ENCODE measurements at places on chromosomes 13 and 19. TPM values are rescaled to one million over a fixed set of nuclear protein-coding genes. Genes with fewer than 3 reads are reported as not detected.

CRB3 gene
- not detected for total RNA-seq

DOCK6 gene
- 1.7 TPM for total RNA-seq

DNAAF3 gene
- total RNA-seq: 0.31 TPM

BICRA gene
- 9.8 TPM for total RNA-seq

ZNF506 gene
- 69.3 TPM for total RNA-seq

ZNF99 gene
- total RNA-seq: 0.16 TPM

GRIK5 gene
- total RNA-seq: 20.0 TPM

SMIM44 gene
- total RNA-seq: not detected

ERICH6B gene
- not detected for total RNA-seq

GPR180 gene
- total RNA-seq: 10.6 TPM

PRODH2 gene
- not detected for total RNA-seq
